ENCODE measurements at places on chromosomes 12 and 14.

GRCh38 chr12:68962877-68963855 lies 30.2 kb upstream of the CPM start:
- DNase-seq: no peak

GRCh38 chr12:2149091-2149490 lies 96.3 kb downstream of the CACNA1C start:
- DNase-seq: no peak

DNA sequence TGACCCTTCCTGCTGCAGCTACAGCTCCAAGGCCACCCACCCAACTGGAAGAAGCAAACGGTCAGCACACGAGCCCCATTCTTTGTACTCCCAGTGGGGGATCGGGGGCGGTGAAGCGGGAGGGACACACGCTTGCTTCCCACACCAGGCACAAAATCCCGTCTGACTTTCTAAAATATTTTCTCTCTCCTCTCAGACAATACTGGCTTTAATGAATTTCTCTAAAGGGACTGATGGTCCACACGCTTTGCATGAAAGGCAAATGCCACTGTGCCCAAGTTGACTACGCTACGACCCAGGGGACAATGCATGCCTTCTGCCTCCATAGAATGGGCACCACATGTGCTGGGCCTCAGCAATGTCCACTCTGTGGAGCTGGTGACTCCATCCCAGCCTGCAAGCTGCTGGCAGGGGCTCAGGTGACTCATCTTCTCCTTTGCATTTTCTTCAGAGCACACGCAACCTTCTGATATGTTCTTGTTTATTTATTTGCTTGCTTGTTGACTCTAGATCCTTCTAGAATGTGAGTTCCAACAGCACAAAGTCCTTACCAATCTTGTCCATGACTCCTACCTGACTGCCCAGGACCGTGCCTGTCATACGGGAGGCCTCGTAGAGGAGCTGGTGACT lies 15.6 kb downstream of the SYNE3 start:
- DNase-seq: no peak

DNA sequence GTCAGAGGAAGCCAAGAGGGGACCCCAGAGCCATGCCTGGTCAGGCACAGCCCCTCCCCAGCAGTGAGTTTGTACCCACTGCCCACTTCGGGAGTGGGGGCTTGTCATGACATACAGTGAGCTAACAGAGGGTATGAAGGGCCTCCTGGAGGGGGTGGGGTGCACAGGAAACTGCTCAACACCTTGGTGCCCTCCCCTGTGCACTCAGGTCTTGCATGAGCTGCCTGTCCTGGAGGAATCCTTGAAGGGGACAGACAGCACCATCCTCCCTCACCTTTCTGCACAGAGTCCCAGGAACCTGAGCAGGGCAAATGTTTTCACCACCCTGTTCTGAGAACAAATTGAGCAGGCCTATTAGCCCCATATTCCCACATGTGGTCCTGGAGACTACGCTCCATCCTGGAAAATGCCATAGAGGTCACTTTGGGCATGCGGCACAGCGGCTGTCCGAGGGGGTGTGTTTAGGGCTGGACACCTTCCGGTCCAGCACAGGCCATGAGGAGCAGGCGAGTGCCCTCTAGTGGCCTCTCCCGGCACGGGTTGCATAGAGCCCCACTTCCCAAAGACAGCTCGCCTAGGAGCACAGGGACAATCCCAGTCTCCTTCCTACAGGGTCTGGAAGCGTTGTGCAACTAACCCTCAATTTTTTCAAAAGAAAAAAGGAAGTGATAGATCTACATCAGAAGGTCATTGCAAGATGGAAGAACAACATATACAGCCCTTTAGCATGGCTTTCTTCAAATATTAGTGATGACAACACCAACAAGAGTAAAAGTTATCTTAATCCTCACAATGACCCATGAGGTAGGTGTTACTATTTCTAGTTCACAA lies 31.9 kb upstream of the ZFP36L1 start:
- no peak for DNase-seq

DNA sequence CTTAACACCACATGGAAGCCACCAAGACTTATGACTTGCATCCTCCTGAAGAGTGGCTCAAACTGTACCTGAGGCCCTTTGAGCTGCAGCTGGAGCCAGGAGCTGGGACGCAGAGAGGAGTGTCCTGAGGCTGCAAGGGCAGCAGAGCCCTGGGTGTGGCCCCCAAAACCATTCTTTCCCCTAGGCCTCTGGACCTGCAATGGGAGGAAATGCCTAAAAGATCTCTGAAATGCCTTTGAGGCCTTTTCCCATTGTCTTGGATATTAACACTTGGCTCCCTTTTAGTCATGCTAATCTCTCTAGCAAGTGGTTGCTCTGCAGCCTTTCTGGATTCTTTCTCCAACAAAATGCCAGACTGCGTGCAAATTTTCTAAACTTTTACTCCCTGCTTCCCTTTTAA lies 156.1 kb downstream of the SLC38A4 start:
- DNase-seq: no peak

- DNase-seq: no peak
Measured at GRCh38 chr14:73943083-73943482, 6.8 kb downstream of the FAM161B start.

DNA sequence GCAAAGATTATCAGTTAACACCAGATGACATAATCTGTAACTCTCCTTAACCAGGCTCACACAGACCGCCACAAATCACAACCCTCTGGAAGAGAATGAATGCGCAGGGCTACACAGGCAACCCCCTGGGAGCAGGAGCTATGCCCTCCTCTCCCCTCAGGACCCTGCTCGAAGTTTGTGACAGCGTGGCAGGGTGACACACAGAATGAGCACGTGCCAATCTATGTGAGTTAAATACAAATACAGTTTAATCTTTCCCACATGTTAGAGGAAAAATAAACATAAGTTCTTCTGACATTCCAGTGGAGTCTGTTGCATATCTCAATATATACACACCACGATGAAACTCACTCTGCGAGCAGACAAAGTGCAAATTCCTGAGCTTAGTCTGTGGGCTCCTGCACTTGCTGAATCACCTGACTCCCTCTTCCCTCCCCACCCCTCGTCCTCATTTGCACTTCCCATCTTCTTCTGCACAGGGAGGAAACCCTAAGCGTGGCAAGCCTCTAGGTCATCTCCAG lies 37.6 kb downstream of the BCAT1 start:
- DNase-seq: no peak

DNA sequence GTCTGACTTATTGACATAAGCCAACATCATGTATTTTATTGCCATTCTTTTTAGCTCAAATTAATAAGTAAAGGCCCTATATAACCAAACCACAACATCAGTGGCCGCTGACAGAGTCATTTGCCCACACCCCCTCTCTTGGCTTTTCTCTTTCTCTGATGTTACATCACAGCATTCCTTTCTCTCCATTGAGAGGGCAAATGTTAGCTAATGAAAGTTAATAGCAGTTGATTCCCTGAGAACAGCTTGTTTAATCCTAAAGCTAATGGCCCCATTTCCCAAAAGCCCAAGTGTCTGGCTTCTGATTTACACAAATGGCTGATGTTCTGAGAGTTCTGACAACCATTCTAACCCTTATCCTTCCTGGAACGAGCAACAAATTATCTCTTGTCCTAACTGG lies 308.8 kb downstream of the SNAPC1 start:
- DNase-seq: no peak

DNA sequence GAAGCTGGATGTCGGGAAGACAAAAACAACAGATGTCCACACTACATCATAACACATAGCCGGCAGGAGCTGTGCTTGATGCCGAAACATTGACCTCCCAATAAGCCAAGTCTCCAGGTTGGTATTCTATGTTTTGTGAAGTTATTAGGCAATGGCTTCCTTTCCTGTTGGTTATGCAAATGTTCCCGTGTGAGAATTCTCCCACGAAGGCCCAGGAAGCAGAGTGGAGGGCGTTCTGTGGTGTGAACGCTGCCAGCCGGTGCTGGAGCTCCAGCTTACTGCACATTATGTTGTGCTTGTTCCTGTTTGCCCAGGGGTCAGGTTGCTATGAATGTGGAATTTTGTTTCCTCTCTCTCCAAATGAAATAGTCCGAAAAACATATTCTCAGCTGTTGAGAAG lies 156.4 kb upstream of the HMGA2 start:
- DNase-seq: no peak

DNA sequence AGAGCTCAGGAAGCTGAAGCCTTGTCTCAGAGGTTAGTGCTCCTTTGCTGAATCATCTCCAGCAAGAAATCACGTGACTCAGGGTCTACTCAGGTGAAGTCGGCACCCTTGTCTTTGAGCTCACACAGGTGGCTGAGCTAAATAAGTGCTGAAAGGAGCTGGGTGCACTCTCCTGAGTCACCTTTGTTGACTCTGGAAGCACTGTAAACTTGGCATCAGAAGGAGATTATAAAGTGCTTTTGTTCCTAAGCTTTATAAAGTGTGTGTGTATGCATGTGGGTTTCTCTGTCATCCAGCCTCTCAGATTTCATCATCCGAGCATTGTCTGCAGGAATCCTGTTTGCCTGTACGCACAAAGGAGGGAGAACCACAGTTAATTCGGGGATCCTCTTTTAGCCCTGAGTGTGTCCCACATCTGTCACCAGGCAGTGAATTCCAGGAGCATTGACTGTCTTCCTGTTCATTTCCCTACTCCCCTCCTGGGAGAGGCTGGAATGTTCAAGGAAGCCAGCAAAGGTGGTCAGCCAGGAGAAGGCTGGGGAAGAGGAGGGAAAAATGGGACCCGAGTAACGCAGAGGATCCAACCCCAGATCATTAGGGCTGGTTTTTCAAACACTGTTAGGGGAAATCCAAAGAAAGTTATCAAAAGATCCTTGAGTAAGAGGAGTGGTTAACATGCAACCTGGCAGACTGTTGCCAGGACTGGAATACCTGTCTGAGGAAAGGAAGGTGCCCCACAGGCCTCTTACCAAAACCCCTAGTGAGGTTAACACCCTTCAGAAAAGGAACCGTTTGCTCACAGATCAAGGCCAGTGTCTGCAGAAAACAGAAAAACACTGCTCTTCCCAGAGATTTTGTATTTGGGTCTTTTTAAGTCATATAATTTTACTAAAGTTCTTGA lies 157.5 kb upstream of the HIF1A start:
- no peak for DNase-seq

GRCh38 chr14:53187921-53188463 lies 34.9 kb upstream of the DDHD1 start:
- DNase-seq: no peak

DNA sequence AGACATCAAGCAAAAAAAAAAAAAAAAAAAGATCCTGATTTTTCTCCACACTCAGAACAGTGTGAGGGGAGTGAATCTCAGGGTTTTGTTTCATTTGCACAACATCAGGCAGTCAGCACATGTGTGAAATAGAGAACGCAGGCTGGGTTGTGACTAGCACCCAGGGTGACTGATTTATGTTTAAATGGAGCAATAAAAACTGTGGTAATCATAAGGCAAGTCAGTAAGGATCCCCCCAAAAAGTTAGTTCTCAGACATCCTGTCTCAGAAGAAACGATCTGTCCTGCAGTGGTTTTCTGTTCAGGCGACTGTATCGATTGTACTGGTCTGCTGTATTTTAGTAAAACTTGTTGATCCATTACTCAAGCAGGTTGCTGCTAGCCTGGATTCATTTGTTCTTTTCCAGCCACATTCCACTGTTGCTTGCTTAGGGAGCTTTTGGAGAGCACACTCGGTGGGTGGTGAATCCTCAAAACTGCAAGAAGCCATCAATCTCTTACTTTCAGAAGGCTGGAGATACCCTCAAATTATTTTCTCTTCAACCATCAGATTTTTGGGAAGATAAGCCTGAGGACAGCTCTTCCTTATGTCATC lies 107.1 kb downstream of the DACT1 start:
- DNase-seq: no peak

DNA sequence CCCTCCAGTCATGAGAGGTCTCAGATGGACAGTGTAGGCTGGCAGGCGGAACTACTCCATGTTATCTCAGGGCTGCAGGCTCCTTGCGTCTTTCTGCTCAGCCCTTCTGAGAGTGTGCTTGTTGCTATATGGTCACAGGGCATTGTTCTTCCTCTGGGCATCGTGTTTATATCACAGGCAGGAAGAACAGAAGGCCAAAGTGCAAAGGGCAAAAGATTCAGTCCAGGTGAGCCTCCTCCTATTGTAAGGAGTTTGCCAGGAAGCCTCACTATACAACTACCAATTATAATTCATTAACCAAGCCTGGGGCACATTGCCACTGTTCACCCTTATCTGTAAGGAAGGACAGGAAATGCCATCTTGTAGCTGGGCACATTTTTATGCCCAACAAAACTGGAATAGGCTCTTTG lies 195.5 kb upstream of the KITLG start:
- DNase-seq: no peak

GRCh38 chr12:30064906-30065305 lies 281.2 kb upstream of the TMTC1 start:
- no peak for DNase-seq

- no peak for DNase-seq
Measured at GRCh38 chr12:126157575-126157966, 1092.3 kb downstream of the AACS start.

- DNase-seq: no peak
Measured at GRCh38 chr12:97404543-97404942, 58.1 kb upstream of the RMST start.

DNA sequence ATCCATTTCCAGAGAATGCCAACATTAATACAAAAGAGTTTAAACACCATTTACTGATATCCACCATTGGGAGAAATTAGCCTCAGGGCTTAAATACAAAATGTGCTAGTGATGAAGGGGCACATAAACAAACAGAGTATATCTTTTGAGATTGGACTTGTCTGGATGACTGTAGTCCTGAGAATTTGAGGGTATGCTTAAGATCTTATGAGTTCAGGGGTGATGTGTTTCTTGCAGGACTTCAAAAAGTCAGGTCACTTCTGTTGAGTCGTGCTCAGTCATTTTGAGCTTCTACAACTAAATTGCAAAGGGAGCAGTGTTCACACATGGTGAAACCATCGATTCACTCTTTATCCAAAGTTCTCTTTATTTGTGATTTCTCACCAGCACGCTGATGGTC lies 425.7 kb downstream of the ATP23 start:
- no peak for DNase-seq

All from central memory CD8-positive, alpha-beta T cell (primary cell).